ENCODE measurements at places on chromosomes 6 and 20.

GRCh38 chr6:6057442-6058053 lies 50.8 kb upstream of the NRN1 start:
- no peak for DNase-seq

GRCh38 chr20:18009116-18009515 lies 40.3 kb downstream of the MGME1 start:
- DNase-seq: no peak

- no peak for DNase-seq
These were observed 105.3 kb upstream of the BMP5 start for GRCh38 chr6:55980627-55981211.

- DNase-seq: no peak
These were observed 129.1 kb downstream of the PREX1 start for GRCh38 chr20:48698507-48699267.

- no peak for DNase-seq
These were observed 20.2 kb upstream of the TNFAIP3 start for GRCh38 chr6:137846772-137847313.

DNA sequence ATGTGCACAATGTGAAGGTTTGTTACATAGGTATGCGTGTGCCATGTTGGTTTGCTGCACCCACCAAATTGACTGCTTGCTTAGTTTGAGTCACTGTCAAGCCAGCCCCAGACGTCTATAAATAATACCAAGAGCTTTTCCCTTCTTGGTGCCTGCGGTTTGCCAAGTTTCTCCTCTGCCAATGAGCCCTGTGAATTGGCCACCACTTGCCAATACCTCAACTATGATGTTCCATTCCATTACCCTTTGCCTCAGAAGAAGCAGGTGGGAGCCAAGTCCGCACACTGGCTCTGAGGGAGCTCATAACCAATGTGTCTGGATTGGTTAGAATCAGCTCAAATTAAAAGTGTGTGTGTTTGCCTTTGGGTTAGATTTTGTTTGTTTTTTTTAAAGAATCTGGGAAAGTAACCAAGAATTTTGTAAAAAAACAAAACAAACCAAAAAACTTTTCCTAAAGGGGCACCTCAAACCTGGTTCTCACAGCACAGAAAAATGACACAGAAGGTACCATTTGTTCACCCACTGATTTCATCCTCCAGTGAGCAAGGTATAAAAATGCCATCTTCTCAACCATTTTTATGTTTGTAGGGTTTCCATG lies 244.7 kb upstream of the PRND start:
- DNase-seq: no peak

- no peak for DNase-seq
These were observed 1.7 kb downstream of the PDE7B start for GRCh38 chr6:135853227-135853626.

- DNase-seq: no peak
These were observed 54.5 kb downstream of the DZANK1 start for GRCh38 chr20:18412221-18412901.

DNA sequence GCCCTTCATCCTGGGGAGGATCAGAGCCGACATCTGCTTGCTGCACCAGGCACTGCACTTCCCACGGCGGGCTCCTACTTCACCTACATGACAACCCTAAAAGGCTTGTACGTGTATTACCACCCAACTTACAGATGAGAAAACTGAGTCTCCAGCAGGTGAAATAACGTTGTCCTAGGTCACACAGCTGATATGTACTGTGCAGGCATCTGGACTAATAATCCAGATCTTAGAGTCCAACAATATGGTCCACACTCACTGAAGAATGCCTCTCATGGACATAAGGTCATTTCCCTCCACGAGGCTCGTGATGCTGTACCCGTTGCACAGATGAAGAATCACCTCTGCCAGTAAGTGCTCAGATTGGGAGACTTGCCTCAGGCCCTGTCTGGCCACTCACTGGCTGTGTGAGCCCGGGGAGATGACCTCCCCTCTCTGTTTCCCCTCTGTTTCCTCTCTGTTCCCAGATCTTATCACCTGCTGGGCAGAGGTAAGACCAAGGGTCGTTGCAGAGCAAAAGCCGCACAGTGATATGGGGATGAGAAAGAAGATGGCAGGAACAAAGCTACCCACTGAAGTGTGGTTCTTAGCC lies 32.1 kb downstream of the TGM2 start:
- no peak for DNase-seq

DNA sequence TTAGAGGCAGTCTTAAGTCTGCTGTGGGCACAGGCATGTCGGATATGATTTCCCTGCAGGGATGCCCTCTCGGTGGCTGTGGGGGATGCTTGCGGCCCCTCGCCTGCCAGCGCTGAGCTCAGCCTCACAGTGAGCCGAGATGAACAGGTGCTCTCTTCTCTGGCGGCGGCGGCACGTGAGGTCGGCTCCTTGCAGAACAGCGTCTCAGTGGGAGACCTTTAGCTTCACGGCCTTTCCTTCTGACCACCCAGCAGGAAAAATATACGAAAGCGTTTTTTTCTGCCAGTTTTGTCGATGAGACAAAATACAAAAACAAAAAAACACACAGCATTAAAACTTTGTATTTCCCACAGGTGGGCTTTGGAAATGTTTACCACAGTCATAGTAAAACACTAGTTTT lies 23.6 kb downstream of the FOXA2 start:
- no peak for DNase-seq

DNA sequence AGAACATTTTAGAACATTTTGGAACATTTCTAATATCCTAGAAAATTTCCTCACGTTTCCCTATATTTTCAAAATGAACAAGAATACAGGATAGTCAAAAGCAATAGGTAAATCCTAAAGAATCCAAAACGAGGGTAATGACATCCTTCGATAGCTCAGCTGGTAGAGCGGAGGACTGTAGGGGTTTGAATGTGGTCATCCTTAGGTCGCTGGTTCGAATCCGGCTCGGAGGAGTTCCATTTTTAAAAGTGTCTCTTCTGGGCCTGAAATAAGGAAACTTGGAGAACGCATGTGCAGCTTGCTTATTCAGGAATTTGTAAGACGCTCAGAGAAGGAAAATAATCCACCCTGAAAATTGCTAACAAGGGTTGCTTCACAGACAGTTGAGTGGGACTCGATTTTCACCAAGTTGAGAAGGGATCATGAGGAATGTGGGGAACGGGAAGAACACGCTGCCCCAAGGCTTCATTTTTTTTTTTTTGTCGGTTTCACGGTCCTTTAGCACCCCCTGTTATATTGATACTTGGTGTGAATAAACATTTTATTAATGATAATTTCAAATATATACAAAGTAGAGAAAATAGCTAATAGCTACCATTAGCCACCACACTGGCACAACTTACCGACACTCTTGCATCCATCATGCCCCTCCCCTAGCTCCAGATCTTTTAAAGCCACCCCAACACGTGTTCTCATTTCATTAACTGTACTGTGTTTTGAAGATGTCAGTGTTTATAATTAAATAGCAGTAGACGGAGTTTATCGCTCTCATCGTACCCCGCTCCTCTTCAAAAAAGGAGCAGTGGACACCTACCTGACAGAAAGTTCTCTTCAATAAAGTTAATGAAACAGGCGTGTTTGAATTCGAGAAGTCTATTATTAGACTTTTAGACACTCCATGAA lies 1.8 kb upstream of the ABT1 start:
- DNase-seq: no peak

DNA sequence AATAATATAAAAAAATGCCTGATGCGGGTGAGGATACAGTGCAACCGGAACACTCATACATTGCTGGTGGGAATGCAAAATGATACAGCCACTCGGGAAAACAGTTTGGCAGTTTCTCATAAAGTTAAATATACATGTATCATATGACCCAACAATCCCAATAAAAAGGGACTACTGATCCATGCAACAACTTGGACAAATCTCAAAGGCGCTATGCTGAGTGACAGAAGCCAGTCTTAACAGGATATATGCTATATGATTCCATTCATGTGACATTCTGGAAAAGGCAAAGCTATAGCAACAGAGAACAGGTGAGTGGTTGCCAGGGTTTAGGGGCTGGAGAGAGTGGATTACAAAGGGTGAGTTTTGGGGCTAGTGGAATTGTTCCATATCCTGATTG lies 170.2 kb upstream of the MLN start:
- DNase-seq: no peak

GRCh38 chr20:58046311-58046710 lies 182.1 kb downstream of the ANKRD60 start:
- no peak for DNase-seq

DNA sequence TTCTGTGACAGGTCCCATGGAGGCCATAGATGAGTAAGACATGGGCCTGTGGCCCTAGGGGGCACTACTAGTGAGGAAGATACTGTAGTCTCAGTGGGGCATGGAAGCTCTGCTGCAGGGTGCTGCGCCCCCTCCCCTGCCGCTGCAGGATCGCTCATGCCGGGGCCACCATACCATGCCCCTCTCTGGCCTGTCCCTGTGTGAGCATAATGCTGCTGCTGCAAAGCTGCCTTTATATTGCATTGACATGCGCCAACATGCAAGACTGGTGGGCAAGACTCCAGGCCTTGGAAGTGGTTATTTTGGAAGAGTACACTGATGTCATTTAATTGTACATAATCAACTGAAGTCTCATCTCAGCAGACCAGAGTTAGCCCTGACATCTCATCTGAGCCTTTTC lies 60.0 kb downstream of the TOX2 start:
- DNase-seq: no peak

DNA sequence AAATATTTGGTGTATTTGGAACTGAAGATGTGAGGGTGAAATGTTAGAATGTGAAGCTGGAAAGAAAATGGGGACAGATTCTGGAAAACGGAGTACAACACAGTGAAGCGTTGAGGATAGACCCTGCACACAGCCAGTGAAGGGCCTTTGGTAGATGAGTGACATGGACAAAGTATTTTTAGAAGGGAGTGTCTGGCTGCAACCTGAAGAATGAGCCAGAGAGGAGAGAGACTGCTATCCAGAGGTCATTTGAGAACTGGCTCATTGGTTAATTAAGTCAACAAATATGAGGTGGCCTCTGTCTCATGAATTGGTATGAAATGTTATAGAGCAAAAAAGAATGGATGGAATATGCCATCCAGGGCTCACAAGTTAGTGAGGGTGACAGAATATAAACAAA lies 310.5 kb downstream of the PACRG start:
- no peak for DNase-seq

- DNase-seq: no peak
These were observed 36.2 kb upstream of the CDYL start for GRCh38 chr6:4740032-4740431.

GRCh38 chr20:33859157-33859695 lies 48.1 kb downstream of the CHMP4B start:
- peak; percentile 17 for DNase-seq

GRCh38 chr6:56999049-56999448 lies 44.1 kb downstream of the BEND6 start:
- no peak for DNase-seq

DNA sequence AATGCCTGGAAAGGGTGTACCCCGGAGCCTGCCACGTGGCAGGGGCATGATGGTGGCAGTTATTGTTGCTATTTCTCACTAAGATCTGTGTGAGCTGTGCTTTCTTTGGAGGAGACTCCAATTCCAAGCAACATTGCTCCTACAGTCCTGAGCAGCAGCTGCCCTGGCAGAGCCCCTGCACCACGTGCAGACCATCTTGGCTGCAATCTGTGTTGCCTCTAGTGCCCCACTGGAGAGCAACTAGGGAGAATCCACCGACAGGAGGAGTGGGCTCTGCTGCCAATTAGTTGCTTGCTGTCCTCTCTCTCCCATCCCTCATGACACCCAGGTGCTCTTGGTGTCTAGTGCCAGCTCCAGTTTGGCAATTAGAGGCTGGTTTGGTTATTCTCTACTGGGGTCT lies 116.0 kb downstream of the PXDC1 start:
- no peak for DNase-seq

GRCh38 chr6:38270367-38270766 lies 369.4 kb downstream of the BTBD9 start:
- DNase-seq: no peak

GRCh38 chr20:11901127-11901526 lies 16.6 kb upstream of the BTBD3 start:
- no peak for DNase-seq

DNA sequence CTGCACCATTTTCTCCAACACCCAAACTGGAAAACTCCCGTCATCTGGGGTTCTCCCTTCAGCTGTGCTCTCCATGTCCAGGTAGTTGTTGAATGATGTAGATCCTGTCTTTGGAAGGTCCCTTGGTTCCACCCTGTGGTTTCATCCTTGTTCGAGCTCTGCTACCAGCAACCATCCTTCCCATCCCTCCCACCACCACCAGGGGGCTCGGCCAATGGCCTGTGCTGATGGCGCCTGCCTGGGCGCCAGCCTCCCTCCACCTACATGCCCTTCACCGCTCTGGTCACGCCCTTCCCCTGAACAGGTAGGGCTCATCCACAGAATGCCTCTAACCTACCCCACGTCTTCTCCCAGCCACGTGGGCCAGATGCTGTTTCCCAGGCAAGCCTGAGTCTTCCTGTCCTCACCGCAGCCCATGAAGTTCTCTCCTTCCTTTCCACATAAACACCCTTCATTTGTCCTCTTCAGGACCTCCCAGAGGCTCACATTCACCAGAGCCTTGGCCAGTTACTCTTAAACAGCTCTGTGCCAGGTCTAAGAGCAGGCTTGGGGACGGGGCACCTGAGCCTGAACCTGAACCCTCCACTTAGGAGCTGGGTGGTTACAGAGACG lies 75.1 kb upstream of the DUSP22 start:
- no peak for DNase-seq

- no peak for DNase-seq
These were observed 530.2 kb downstream of the DHX35 start for GRCh38 chr20:39492223-39492797.

DNA sequence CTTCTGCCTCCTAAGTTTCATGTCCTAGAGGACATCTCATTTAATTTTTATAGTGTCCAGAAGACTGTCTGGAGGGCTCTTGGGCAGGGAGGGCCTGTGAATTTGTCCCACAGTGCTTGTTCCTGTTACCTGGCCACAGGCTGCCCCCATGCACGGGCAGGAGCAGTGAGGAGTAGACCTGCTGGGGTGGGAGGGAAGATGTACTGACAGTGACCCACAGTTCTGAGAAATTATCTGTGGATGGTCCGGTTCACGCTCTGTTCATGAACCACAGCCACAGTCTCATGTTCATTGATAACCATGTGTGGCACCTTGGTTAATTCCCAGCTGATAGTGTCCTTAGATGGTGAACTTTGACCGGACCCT lies 18.8 kb upstream of the ZNF831 start:
- DNase-seq: no peak
